Iris pigment epithelial cell (primary cell): ENCODE measurements at places on chromosomes 1 and 21.

DNA sequence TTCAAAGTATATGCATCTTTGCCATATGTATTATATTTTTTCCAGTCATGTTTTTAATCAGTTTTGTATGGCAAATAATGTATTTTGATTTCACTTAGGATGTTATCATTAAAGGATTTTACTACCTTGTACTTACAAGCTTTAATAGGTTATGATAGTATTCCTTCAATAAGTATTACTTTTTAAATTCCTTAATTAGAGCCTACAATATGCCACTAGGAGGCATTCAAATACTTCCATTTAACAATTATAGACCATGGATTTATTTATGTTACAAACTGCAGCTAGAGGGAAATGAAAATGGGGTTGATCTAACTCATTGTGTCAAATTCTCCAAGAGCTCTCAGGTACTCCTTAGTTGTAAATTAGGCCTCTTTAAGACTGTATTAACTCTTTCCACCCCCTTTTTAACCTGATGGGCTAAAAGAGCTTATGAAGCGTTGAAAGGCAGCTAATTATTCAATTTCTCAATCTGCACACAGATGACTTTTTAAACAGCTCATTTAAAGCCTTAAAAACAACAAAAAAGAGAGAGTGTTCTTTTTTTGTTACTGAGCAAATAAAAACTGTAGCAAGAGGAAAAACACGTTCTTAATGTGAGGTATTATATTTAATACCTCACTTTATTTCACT is 156.2 kb downstream of the DENND1B start:
- DNase-seq: peak; percentile 26

- peak; percentile 34 for DNase-seq
These were observed 7.0 kb upstream of the HEYL start for GRCh38 chr1:39646232-39647081.

GRCh38 chr1:70934194-70934961 is 113.2 kb downstream of the PTGER3 start:
- DNase-seq: no peak

- no peak for DNase-seq
These were observed 66.8 kb downstream of the OBSCN start for GRCh38 chr1:228274452-228275178.

DNA sequence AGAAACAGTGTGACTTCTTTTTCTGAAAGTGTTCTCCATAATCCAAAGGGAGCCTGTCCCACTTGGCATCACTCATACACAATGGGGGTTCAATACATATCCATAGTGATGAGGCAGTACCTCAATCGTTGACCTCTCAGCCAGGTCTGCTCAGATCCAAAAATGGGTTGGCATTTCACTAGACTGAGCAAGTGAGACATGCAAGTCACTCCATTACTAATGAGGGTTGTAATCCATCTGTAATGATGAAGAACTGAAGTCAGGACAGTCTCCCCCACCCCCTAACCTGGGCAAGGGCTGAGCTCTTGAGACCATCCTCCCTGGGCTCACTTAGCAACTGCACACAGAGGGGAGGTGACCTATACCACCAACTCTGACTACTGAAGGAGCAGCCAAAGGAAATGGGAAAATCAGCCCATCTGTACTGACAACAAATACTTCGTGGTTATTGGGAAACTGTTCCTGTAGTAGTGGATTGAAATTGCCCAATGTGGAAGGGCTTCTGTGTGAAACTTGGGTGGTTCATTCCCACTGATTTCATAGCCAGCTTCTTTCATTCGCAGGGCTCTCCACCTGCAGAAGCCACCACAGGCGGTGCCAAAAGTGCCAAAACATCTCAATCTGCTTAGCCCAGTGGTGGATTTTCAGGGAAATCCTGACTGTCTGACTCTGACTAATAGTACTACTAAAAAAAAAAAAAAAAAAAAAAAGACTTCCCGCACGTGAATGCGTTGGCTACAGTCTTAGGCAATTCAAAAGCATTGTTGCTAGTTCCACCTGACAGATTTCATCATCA is 5.0 kb downstream of the NGF start:
- peak; percentile 92 for DNase-seq
